ENCODE measurements at places on chromosomes 11 and 22.

DNA sequence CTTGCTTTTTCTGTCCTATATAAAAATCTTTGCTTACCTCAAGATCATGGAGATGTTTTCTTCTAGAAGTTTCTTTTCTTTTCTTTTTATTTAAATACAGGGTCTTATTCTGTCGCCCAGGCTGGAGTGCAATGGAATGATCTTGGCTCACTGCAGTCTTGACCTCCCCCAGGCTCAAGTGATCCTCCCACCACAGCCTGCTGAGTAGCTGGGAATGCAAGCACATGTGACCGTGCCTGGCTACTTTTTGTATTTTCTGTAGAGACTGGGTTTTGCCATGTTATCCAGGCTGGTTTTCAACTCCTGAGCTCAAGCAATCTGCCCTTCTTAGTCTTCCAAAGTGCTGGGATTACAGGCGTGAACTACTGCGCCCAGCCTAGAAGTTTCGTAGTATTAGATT is 45.3 kb downstream of the USP35 start:
- peaks cover 15% of the 10 kb centered on the region for H3K4me1 ChIP-seq
- no peak for DNase-seq
- no peaks in the 10 kb centered on the region for H3K27me3 ChIP-seq
- no peak overlapping the region for H3K27ac ChIP-seq
- no peak overlapping the region for H3K4me3 ChIP-seq

DNA sequence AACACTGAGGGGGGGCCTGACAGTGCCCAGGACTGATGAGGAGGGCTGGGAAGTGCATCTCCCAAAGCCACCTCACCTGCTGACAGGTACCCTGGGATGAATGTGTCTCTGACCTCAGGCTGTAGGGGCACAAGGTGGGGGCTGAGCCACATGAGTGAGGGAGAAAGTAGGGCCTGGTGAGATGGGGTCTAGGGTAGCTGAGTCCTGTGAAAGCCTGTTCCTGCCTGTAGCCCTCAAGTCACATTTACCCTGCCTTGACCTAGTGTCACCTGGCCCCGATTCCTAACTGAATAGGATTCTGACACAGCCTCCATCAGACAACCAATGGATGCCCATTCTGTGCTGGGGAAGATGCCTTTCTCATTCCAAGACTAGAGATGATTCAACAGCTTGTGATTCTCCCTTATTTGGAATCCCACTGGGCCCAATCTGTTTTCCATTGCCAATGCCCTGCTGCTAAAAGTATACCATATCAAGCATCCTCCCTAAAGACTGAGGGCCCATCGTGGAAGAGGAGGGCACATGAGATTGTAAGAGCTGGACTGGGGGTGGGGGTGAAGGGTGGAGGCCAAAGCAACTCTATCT is 11.1 kb upstream of the RFPL1 start:
- H3K36me3 ChIP-seq: no peaks in the 10 kb centered on the region
- no peak overlapping the region for H3K27ac ChIP-seq
- H3K27me3 ChIP-seq: peaks cover 44% of the 10 kb centered on the region
- H3K4me3 ChIP-seq: no peak overlapping the region

DNA sequence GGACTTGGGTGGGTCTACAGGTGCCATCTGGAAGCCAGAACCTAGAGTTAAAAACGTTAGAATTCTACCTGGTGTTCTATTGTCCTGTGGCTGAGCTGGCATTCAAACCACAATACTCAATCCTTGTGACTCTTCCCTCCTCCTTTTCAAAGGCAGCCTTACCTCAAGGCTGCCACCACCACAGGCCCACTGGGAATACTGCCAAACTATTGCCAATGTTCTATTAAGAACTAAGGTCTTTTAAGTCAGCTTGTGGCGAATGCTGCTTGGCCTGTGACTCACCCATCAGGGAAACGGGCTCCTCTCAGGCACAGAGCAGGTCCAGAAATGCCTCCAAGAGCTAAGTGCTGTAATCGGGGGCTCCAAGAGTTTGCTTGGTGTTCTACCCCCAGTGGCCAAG is 1008.4 kb downstream of the JRKL start:
- no peaks in the 10 kb centered on the region for H3K27me3 ChIP-seq
- H3K4me3 ChIP-seq: no peak overlapping the region
- no peaks in the 10 kb centered on the region for H3K36me3 ChIP-seq
- no peak overlapping the region for H3K27ac ChIP-seq
- no peaks in the 10 kb centered on the region for H3K4me1 ChIP-seq

DNA sequence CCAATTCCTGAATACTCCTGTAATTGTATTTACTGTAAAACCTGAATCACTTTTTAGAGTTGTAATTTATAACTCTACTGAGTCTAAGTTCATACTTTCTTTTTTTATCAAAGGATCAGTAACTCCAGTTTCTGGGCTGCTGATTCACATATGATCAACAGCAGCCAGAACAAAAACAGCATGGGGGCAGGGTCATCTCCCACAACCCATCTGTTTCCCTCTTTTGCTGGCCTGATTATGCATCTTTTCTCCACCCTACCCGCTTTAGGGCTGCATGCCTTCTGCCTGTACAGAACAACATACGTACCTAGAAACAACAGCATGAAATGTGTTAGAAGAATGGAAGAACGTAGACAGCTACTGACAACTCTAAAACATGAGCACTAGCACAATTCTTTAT is 76.0 kb downstream of the MRTFA start:
- H3K4me3 ChIP-seq: no peak overlapping the region
- peaks cover 9% of the 10 kb centered on the region for H3K36me3 ChIP-seq
- DNase-seq: no peak
- H3K27me3 ChIP-seq: no peaks in the 10 kb centered on the region
- no peak overlapping the region for H3K27ac ChIP-seq

DNA sequence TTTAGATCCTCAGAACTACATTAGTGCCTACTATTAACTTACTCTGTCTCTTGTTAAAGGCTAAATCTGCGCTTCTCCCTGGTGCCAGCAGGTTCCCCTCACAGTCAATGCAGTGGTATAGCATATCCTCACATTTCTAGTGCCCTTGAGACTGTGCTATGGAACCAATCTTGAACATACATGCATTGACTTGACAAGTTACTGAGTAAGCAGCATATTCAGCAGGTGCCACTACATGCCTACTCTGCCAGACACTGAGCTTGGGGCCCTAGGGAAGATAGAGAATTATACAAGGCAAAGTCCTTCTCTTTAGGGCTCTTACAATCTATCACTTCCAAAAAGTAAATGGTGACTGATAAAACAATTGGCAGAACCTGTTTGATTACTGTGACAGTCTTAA is 3.2 kb downstream of the FUT4 start:
- no peak for DNase-seq
- H3K4me3 ChIP-seq: peak overlapping the region; percentile 3
- H3K4me1 ChIP-seq: peaks cover 40% of the 10 kb centered on the region
- H3K27ac ChIP-seq: no peak overlapping the region
- H3K36me3 ChIP-seq: peaks cover 20% of the 10 kb centered on the region

DNA sequence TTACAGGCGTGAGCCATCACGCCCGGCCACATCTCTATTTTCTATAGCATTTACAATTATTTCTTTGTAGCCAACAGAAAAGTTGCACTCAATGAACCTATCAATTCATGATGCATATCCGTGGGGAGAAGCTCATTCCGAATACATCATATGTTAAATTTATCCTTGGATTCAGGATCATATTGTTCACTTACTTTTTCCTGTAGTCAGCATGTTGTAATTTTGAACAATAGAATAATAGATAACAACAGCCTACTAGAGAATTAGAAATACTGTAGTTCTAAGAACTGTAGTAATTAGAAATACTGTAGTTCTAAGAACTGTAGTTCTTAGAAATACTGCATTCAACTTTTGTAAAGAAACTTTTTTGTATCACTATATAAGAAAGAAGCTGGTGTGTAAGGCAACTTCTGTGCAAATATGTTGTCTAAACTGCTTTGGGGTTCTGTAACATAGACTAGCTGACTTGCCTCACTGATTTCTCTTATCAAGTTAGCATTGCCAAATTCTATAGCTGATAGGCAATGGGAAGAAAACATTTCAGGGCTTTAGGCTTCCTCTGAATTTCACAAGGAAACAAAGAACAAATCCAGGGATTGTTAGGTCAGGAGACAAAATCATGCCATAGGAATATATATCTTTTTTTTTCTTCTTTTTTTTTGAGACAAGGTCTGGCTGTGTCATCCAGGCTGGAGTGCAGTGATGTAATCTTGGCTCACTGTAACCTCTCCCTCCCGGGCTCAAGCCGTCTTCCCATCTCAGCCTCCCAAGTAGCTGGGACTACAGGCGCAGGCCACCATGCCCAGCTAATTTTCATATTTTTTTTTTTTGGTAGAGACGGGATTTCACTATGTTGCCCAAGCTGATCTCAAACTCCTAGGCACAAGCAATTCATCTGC is 91.9 kb downstream of the CSTPP1 start:
- H3K4me3 ChIP-seq: no peak overlapping the region
- DNase-seq: no peak
- H3K36me3 ChIP-seq: no peaks in the 10 kb centered on the region
- H3K27ac ChIP-seq: peak overlapping the region; percentile 67
- H3K27me3 ChIP-seq: no peaks in the 10 kb centered on the region

GRCh38 chr11:15874704-15875103 is 481.6 kb downstream of the SOX6 start:
- H3K27me3 ChIP-seq: no peaks in the 10 kb centered on the region
- no peak for DNase-seq
- H3K4me1 ChIP-seq: no peaks in the 10 kb centered on the region
- no peaks in the 10 kb centered on the region for H3K36me3 ChIP-seq
- H3K27ac ChIP-seq: no peak overlapping the region

- H3K36me3 ChIP-seq: no peaks in the 10 kb centered on the region
- H3K4me1 ChIP-seq: no peaks in the 10 kb centered on the region
- H3K4me3 ChIP-seq: no peak overlapping the region
These were observed 788 bp downstream of the MUC6 start for GRCh38 chr11:1035577-1036283.

All from activated naive CD4-positive, alpha-beta T cell treated with anti-CD3 and anti-CD28 coated beads, Interleukin-2, amount 10 ng/mL, durations not matched to agents 7 days and 5 days (primary cell).